CD4-positive, alpha-beta T cell treated with Interleukin-17A for 1 hour (primary cell): ENCODE measurements at places on chromosomes 4 and X.

- no peak for DNase-seq
Measured at GRCh38 chr4:147787204-147787603, 55.3 kb downstream of the ARHGAP10 start.

GRCh38 chr4:16226816-16227461, 668 bp upstream of the TAPT1 start:
- peak; percentile 37 for DNase-seq

GRCh38 chr4:76597423-76597979, 162.5 kb downstream of the SHROOM3 start:
- no peak for DNase-seq

DNA sequence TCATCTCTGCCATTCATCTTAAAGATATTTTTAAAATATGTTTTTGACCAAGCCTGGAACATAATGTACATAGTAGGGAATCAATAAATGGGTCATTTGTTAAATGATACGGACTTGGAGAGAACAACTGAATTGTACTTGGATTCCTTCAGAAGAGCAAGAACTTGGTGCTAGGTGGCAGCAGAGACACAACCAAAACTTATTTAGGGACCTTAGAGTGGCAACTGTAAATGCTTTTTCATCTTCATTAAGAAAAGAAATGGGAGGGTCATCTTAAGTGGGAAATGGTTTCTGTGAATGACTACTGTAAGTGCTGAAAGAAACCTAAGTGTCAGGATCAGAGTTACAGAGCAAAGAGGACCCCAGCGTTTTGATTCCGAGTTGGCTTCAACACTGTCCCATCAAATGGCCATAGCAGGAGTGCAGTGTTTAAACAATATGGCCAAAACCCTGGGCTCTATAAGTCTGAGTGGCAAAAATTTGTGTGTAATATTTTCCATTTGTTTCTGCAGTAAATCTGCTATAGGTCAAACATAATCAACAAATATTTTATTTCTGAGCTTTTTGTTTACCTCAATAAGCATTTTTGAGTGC, 213.6 kb downstream of the PALLD start:
- peak; percentile 13 for DNase-seq

- DNase-seq = peak; percentile 3
Measured at GRCh38 chr4:75030649-75031235, 97.8 kb downstream of the PARM1 start.

DNA sequence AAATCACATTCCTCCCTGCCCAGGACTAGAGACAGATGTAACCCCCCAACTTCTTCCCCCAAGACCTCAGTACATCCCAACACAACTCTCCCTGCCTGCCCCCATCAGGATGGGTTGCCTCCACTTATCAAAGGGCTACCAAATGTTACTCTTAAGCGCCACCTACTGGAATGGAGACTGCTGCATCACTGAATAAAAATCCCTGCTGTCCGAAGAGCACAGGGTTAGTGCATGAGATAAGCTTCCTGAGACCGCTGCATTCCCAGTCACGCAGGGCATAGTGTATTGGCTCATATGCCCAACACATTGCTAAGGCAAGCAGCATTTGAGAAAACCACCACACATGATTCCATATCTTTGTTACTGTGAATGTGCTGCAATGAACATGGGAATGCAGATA, 544.5 kb downstream of the PPP4R3C start:
- DNase-seq = no peak

DNA sequence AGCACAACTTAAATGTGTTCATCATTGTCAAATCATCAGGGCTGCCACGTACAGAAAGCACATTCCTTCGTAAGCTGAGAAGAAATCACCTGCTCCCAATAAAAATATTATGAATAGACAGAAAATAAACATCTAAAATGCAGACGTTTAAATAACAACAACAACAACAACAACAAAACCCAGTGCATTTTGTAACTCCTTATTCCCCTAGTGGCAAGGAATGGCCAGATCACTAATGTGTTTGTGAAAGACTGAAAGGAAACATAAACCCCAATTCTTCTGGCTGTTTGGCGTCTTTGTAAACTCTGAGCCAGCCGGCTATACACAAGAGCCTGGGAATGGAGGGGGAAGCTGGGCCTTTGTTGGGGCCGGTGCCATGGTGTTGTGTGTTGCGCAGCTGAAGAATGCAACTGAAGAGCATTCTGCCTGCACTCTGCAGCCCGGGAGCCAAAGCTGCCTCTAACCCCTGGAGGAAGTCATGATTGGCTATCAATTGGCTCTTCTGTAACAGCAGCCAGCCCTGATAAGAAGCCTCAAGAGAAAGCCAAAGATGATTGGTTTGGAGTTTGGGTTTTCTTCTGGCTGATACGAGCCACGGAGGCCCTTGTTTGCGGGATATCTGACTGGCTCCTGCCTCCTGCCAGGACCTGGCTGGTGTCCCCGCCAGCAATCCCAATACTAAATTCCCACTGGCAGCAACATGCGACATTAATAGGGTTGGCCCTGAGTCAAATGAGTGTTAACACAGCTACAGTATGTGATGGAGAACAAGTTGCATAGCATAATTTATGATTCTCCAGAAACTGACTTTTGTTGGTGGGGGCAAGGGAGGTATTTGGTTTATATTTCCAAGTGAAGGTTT, 89.7 kb upstream of the TFDP3 start:
- no peak for DNase-seq

DNA sequence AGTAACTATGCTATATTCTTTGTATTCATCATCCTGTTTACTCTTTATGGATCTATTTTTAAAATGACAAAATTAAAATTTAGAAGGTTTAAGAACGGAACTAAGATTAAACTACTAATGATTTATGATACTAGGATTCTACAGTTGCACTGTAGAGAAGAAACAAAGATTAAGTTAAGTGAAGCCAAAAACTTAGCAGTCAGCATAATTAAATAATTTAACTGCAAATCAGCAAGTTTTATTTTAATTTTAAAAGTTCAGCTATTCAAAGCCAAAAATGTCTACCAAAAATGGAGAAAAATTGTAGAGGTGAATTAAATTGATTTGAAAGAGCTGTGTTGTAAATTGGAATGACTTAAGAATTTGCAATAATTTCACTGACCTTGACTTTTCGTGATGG, 30.8 kb downstream of the NDST4 start:
- no peak for DNase-seq

GRCh38 chr4:152455311-152455710, 80.6 kb downstream of the FBXW7 start:
- no peak for DNase-seq

DNA sequence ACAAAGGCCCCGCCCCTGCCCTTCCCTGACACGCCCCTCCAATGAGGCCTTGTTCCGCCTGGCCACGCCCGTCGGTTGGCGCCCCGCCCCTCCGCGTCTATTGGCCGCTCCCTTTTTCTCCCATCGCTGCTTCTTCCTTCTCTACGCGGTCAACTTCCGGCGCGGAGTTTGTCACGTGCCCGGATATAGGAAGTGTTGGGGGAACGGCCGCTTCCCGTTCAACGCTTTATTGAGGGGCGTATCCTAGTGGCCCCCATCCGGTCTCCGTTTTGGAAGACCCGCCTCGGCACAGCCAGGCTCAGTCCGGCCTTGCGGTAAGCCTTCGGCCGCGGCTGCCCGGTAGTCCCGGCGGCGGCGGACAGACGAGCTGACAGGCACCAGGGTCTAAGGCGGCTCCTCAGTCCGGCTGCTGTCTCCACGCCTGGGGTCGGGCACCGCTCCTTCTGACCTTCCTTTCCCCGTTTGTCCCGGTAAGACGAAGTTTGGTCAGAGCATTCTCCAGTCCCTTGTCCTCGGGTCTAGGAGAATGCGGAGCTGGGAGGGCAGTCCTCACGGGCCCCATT, at the start of gene EXOC1:
Gene EXOC1 (plus strand): TSS at position 165 of the 563 bp plus-strand sequence. CDS start 4,676 bp downstream, outside the sequence.
- DNase-seq = peak; percentile 95

- no peak for DNase-seq
Measured at GRCh38 chr4:71553605-71554004, 214.8 kb downstream of the SLC4A4 start.

DNA sequence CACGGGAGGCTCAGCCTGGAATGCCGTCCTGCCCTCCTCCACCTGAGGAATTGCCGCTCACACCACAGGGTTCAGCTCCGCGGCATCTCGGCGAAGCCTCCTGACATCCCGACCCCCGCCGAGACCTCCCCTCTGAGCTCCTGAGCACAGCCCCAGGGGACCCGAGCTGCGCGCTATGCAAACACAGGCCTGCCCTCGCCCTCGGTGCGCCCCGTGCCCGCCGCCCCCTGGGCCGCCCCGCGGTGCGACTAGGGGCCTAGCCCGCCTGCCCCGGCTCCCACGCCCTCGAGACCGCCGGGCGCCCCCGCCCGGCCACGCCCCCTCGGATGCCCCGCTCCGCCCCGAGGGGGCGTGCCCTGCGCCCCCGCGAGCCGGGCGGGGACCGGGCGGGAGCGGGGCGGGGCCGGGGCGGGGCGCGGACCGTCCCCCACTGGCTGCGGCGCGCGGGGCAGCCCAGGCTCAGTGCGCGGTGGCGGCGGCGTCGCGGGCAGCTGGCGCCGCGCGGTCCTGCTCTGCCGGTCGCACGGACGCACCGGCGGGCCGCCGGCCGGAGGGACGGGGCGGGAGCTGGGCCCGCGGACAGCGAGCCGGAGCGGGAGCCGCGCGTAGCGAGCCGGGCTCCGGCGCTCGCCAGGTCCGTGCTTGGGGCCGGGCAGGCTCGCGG, at the start of gene FGFR3:
Gene FGFR3 (plus strand): TSS at position 462 of the 664 bp plus-strand sequence. CDS start 642 bp downstream, outside the sequence.
- DNase-seq = peak; percentile 25

DNA sequence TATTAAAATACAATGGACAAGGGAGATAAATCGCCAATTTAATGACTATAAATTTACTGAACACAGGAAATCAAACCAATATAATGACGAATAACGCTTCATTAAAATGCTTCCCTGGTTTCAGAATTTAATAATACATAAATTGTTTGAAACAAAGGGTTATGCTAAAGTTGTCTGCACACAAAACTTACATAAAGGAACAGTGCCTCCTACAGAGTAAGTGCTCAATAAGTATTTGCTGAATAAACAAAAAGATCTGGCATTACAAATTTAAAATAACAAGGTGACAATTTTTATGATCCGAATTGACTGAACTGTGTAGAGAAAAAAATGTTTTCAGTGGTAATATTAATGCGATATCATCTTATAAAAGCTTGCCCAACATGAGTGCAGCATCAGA, 69.6 kb downstream of the NOCT start:
- peak; percentile 41 for DNase-seq

DNA sequence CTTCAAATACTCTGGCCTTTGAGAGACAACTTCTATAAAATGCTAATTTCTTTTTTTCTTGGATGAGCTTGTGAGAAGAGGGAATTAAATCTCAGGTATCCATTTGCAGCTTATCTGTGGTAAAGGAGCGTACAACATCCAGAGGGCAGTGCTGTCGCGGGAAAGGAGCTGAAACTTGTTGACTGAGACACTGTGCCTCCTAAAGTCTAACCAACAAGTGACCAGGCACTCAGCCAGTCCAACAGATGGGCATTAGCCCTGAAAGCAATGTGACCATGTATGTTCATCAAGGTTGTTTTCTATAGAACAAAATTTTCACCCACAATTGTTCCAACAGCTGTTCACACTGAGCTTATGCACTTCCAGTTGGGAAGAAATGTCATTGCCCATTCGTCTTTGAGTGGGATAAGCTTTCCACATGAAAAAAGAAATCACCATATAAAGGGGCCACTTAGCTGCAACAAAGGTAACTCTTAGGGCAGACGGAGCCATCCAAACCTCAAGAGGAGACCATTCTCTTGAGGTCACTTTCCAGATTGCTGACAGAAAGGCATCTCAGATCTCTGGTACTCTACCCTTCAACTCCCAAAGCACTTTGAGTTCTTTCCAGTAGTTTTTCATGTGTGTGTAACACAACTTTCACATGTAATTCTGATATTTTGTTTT, 244.8 kb upstream of the NEIL3 start:
- DNase-seq = no peak

GRCh38 chr4:79682161-79682560, 274.1 kb upstream of the GK2 start:
- no peak for DNase-seq

- DNase-seq = peak; percentile 76
Measured at GRCh38 chrX:70398899-70399298, 24.2 kb upstream of the GDPD2 start.
